ENCODE measurements at places on chromosomes 2 and 18.
A peak's percentile ranks its signal among the peaks of the same experiment; 100 is the strongest.

GRCh38 chr18:60466677-60467076 is 94.1 kb upstream of the MC4R start:
- DNase-seq, result peak; percentile 73

GRCh38 chr2:203360833-203361430 is 32.7 kb downstream of the ABI2 start:
- no peak for DNase-seq

- no peak for DNase-seq
These were observed at the start of gene KLHL14 for GRCh38 chr18:32772581-32773381. KLHL14 (minus strand) TSS chr18:32773023; CDS start chr18:32770591, 2,432 bp downstream.

GRCh38 chr18:37341016-37341415 is 224.6 kb downstream of the CELF4 start:
- no peak for DNase-seq

GRCh38 chr18:32891130-32891529 is 118.3 kb upstream of the KLHL14 start:
- no peak for DNase-seq

- peak; percentile 17 for DNase-seq
These were observed 1.1 kb upstream of the CXCR4 start for GRCh38 chr2:136118819-136119716.

- DNase-seq, result peak; percentile 36
These were observed 86.0 kb downstream of the ACSL3 start for GRCh38 chr2:222946700-222947287.

GRCh38 chr2:74772046-74772445 is 61.9 kb upstream of the HK2 start:
- no peak for DNase-seq

- no peak for DNase-seq
These were observed 30.7 kb upstream of the GPAT2 start for GRCh38 chr2:96065381-96065930.

DNA sequence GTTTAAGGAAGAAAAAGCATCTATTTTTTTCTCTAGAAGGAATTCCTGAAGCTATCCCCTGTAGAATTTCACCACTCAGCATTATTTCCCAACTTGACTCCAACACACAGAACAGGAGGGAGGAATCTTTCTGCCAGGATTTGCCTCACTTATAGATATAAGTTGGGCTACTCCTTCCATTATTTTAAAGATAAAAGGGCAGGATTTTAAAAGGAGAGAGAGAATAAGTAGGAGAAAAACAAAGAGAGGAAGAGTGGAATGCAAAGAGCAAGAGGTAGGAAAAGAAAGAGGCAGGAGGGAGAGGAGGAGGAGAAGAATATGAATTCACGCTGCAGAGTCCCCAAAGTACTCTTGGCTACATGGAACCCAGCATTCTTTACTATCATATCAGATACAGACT is 182.5 kb downstream of the TCF4 start:
- peak; percentile 43 for DNase-seq

- DNase-seq, result no peak
These were observed 379.1 kb upstream of the ATP5MC3 start for GRCh38 chr2:175560521-175561169.

- no peak for DNase-seq
These were observed 22.3 kb upstream of the MYO1B start for GRCh38 chr2:191222952-191223351.

- DNase-seq, result peak; percentile 36
These were observed at the start of gene TLX2 for GRCh38 chr2:74514368-74515270. TLX2 (plus strand) TSS chr2:74514450; CDS start chr2:74514807, 357 bp downstream.

GRCh38 chr2:236489895-236490404 is 79.7 kb upstream of the ACKR3 start:
- no peak for DNase-seq

DNA sequence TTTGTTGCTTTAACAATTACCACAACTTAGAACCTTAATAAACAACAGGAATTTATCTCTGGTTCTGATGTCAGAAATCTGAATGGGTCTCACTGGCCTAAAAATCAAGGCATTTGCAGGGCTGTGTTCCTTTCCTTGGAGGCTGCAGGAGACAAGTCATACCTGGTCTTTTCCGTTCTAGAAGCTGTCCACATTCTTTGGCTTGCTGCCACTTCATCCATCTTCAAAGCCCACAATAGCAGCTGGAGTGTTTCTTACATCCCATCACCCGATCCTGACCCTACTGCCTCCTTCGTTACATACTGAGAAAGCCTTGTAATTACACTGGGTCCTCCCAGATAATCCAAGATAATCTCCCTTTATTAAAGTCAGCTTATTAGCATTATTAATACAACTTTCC is 18.1 kb downstream of the NETO1 start:
- DNase-seq, result no peak

- DNase-seq, result no peak
These were observed 540.0 kb upstream of the ZEB2 start for GRCh38 chr2:145059914-145060313.

GRCh38 chr2:64906853-64907536 is 82.2 kb upstream of the SLC1A4 start:
- DNase-seq, result no peak

GRCh38 chr18:35155398-35156117 is 85.3 kb upstream of the ZNF397 start:
- DNase-seq, result no peak

DNA sequence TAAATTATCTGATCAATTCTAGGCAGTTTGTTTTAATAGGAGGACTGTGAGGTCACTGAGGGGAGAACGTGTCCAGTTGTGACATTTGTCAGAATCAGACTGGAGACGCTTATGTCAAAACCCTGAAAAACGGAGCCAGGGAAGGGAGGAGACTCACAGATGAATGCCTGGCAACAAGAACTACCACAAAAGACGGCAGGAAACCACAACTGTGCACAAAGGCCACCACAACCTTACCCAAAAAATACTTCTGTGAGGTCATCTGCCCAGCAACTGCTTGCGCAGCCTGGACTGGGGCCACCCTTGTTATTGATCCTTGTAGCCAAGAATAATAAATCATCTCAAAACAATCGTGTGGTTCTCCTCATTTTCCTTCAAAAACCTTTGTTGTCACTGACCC is 173.0 kb upstream of the ALKAL2 start:
- DNase-seq, result no peak
